Stimulated activated CD4-positive, alpha-beta T cell treated with anti-CD3 and anti-CD28 coated beads, Interleukin-12 subunit alpha, Interleukin-12 subunit beta, amount 100 ng/mL, for 48 hours (primary cell): ENCODE measurements at places on chromosomes 12 and 14.

DNA sequence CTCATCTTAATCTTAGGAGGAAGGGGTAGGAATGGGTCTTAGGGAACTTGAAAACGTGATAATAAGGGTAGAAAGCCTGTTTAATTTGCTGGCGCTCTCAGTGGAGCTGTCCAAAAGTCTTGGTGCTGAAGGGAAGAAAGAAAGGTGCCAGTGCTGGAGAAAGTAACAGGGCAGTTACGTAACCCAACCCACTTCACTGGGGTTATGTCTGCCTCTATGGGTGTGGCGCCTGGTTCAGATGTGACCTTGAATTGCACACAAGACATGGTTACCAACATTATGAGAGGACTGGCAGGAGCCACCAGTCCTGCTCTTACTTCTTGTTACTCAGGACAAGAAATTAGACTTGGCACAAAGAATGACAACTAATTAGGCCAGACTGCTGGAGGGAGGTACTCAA is 18.6 kb upstream of the GPATCH2L start:
- DNase-seq: no peak

- no peak for DNase-seq
Measured at GRCh38 chr14:77155083-77155482, 13.5 kb upstream of the ZDHHC22 start.

DNA sequence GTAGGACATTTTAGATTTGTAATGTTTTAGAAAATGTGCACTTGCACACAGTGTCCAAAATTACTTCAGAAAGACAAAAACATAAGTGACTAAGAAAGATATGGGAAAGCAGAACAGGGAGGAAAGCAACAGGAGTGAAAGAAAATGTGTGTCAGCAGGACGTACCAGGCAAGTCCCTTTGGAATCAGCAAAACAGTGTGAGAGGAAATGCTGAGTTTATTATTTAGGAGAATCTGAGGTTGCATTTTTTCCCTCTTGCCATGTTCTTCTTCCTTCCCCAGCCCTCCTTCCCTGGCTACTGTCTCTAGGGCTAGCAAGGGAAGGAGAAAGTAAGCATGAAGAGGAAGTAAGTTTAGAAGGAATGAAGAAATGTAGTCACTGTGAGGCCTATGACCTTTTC is 67.7 kb upstream of the CD163 start:
- no peak for DNase-seq

GRCh38 chr14:43939836-43940235 is 567.2 kb downstream of the FSCB start:
- no peak for DNase-seq

- DNase-seq: no peak
Measured at GRCh38 chr12:93176610-93177126, 201.1 kb upstream of the NUDT4 start.

DNA sequence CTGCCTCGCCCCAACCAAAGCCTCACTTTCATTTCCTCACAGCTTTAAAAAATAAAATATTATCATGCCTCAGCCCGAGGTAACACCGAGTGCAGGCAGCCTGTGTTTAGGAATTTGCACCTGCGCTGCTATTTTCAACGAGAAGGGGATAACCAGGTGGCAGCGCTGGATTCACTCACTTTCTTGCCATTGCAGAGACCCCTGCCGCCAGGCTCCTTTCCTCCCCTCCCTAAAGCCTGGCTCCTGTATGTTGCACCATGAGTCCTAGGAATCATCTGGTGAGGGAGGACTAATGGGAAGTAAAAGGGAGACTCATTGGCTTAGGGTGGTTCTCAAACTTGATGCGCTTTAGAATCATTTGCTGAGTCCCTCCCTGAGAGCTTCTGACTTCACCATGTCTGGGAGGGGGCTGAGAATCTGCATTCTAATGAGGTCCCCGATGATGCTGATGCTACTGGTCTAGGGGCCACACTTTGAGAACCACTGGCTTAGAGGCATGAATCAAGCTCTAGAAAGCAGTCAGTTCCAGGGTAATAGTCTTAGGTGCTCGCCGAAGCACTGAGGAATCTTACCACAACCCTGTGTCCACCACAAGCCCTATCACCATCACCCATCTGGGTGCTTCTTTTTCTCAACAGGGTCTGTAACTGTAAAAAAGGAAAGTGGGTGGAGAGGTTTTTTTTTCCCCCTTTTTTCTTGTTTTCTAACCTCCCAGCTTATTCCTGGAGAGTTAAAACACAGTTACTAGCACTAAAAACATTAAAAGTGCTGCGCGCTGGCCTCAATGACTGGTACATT is 83.8 kb downstream of the SLC38A1 start:
- DNase-seq: no peak

- no peak for DNase-seq
Measured at GRCh38 chr14:98477935-98478334, 794.1 kb downstream of the BCL11B start.

- DNase-seq: no peak
Measured at GRCh38 chr12:19402743-19403431, 36.4 kb upstream of the AEBP2 start.

DNA sequence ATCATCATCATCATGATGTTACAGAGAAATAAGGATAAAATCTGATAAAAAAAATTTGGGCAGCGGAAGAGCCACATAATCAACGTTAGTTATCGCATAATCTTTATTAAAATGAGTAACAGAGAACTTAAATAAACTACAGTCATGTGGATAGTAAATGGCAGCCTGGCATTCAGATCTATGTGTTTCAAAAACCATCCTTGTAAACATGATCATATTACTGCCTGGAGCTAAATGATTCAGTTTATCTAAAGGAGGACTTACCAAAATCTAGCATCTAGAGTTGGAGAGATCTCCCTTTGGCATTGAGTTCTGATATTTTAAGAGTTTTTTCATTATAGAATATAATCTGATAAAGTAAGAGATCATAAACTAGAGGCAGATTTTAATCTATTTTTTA is 200.1 kb upstream of the MGAT4C start:
- DNase-seq: no peak

DNA sequence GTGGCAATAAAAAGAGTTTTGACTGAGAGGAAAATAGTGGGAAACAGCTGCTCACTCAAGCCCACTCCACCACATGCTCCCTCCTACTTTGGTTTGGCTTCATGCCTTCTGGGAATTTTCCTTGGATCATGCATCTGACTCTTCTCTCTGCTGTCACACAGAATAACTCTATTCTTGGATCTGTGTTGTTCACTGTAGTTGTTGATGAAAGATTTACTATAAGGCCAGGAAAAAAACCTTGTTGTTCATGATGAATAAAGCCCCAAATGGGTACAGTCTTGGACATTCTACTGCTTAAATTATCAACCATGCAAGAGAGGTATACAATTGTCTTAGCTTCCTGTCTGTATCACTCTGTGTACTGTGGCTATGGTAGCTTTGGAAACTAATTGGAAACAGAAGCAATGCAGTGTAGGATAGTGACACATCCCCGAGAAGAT is 70.5 kb downstream of the TMX1 start:
- no peak for DNase-seq

GRCh38 chr12:69897744-69898143 is 72.7 kb downstream of the MYRFL start:
- no peak for DNase-seq

DNA sequence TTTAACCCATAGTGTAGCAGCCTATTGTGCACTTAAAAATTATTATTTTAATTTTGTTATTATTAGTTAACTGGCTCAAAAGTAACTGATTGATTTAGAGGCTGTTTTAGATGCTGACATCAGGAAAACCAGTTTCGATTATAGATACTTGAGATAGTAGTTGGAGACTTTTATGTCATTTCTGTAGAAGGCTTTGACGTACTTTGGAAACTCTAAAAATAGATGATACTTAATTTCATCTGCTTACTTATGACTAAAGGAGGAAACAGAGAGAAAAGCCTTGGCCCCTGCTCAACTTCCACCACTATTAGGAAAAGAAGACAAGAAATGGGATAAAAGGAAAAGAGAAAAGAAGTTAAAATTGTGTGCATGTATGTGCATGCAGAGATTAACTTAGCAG is 219.3 kb upstream of the HMGA2 start:
- DNase-seq: no peak

DNA sequence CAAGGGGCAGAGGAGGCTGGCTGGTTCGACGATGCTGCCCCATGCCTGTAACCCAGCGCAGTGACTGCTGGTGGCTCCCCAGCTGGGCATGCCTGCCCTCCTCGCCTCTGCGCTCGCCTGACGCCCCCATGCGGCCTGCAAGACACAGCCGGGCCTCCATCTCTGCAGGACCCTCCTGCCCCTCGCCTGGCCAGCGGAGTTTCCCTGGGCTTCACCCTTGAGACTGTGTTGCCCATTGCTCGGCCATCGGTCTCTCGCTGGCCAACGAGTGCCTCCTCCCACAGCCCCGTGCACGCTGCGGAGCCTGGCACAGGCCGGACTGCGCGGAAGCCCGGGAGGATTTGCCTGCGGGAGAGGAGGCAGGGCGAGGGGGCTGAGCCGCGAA is 17.6 kb downstream of the ASPG start:
- DNase-seq: no peak

DNA sequence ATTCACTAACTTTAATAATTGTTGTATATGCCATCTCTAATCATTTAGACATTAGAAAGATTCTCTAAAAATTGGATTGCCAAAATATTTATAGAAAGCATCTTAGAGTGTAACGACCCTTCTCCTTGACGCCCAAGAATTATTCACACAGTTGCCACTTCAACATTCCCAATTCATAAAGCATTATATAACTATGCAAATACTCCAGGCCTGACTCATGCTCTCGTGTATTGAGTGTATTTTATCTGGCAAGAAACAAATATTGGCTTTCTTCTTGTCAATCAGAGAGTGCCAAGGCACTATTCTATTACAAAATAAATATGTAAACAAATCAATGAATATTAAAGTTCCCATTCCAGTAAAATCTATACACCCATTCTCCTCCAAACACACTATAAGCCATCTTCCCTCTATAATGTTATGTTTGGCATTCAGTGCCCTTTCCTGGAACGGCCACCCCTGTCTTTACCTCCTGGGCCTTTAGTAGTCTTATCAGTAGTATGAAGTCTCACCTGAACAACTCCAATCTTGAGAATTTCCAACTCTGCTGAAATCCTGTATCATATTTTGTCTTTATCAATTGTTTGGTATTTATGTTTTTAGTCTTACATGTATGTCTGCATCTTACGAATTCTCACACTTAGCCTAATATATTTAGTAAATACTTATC is 182.6 kb downstream of the PIK3C2G start:
- DNase-seq: no peak

DNA sequence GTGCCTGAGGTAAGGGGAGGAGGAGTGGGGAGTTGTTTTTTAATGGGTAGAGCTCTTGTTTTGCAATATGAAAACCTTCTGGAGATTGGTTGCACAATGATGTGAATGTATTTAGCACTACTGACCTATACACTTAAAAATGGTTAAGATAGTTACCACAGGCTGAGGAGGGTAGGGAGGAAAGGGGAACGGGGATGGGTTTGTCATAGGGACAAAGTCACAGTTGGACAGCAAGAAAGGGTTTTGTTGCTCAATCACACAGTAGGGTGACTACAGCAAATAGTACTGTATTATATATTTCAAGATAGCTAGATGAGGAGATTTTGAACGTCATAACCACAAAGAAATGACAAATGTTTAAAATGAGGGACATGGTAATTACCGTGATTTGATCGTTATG is 1562.4 kb downstream of the AACS start:
- no peak for DNase-seq

GRCh38 chr12:27780612-27781408 is 774 bp upstream of the MANSC4 start:
- peak; percentile 3 for DNase-seq

DNA sequence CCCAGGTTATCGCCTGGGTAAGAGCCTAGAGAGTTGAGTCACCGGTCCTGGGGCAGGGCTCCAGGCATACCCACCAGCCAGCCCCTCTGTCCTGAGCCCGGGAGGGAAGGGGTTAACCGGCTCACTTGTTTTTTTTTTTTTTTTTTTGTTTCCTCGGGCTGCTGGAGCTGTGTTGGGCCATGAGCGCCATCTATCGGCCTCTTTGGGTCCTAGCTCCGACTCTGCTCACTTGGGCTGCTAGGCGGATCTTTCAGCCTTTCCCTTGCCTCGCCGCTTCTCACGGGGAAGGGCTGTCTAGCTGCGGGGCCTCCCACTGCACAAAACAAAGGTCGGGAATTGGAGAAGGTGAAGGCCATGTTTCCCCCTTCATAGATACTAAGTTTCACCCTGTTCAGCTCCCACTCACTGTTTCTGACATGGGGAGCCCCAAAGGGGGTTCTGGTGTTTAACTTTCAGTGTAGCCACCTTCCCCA is 2.8 kb upstream of the SMUG1 start:
- DNase-seq: peak; percentile 77

DNA sequence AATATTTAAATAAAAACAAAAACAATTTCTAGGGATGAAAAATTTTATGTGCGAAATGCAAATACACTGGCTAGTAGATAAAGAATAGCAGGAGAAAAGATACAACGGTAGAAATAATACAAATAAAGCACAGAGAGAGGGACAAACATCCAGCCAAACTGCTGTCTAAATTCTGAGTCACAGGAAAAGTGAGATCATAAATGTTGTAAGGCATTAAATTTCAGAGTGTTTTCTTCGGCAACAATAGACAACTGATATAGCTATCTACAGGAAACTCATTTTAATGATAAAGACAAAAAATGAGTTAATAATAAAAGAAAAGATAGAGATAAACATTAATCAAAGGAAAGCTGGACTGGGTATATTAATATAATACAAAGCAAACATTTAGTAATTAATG is 122.2 kb downstream of the NTS start:
- DNase-seq: no peak

DNA sequence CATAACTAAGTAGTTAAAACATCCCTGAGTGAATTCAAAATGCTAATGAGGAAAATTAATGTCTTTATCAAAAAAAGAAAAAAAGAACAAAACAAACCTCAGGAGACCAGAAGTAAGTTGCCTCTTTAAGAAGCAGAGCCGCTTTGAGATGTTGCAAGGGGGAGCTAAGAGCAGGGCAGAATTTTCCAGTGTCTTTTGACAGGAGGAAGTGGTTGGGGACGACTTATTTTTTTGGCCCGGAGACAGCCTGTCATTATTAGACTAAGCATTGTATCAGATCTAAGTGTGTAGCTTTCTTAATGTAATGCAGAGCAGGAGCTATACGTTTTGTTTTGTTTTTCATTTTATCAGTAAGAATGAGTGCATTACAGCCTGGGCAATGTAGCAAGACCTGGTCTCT is 206.6 kb downstream of the CACNA1C start:
- DNase-seq: no peak

DNA sequence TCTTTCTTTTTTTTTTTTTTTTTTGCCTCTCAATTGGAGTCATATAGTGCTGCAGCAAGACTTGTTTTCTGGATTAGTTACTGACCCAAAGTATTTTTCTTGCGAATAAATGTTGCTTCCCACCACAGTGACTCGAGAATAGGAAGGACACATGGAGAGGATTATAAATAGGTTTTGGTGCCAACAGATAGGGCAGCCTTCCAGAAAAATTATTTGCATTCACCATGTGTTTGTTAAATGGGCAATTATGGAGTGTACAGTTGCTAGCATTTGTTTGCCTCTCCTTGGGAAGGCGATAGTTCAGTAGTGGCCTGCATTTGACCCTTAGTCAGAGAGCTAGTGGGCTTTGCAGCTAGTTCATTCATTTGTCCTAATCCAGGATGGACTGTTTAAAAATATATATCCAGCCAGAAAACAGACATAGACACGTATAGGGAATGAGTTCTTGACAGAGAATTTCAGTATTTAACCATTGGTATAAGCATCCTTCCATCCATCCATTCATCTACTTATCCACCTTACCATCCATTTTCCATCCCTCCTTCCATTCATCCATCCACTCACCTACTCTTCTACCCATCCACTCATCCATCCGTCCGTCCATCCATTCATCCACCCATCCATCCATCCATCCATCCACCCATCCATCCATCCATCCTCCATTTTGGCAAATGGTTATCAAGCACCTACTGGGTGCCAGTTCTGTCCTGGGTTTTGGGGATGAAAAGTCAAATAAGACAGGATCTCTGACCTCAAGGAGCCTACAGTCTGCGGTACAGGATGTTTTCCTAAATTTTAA is 67.5 kb downstream of the CHST11 start:
- no peak for DNase-seq
